CD4-positive, alpha-beta memory T cell (primary cell): ENCODE measurements at places on chromosomes 5 and 9. TPM values are rescaled to one million over a fixed set of nuclear protein-coding genes. Genes with fewer than 3 reads are reported as not detected.
A peak's percentile ranks its signal among the peaks of the same experiment; 100 is the strongest.

The SPATA31E1 gene
- not detected for total RNA-seq

The NTNG2 gene
- total RNA-seq = 5.9 TPM

The SHROOM1 gene
- 0.49 TPM for total RNA-seq

The FBXO4 gene
- total RNA-seq = 15.1 TPM

DNA sequence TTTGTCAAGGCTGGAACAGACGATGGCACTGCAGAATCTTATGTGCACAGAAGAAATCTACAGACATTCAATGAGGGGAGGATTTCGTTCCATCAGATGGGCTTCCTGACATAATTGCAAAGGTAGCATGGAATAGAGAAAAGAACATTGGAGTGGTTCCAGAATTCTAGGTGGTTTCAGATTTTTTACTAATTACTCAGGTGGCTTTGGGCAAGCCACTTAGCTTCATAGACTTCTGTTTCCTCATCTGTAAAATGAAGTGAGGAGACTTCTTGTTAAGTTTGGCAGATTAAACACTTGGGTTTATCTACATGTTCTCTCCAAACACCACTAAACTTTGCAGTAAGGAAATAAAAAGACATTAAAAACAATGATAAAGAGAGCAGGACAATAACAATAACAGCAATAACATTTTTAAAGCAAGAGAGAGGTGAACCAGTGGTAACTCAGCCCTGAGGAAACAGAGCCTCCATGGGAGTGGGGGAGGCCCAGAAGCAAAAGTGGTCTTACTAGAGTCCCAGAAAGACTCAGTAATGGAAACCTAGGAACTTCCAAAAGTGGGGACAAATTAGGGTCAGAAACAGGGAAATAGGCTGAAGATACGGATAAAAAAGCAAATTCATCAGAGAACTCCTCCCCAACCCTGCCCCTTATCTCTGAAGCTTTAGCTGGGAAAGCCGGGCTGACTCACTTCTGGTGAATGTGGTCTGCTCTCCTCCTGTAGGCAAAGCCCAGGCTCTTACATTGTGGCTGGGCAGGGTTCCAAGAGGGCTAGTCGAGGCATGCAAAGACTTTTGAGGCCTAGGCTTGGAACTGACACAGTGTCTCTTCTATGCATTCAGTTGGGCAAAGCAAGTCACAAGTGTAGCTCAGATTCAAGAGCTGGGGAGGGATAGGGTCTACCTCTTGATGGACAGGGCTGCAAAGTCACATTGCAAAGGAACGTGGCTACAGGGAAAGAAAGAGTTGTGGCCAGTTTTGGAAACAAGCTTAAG lies 11.8 kb upstream of the ACTBL2 start:
- peaks cover 35% of the 10 kb centered on the region for H3K4me1 ChIP-seq
- no peak overlapping the region for H3K27ac ChIP-seq
- no peaks in the 10 kb centered on the region for H3K27me3 ChIP-seq

DNA sequence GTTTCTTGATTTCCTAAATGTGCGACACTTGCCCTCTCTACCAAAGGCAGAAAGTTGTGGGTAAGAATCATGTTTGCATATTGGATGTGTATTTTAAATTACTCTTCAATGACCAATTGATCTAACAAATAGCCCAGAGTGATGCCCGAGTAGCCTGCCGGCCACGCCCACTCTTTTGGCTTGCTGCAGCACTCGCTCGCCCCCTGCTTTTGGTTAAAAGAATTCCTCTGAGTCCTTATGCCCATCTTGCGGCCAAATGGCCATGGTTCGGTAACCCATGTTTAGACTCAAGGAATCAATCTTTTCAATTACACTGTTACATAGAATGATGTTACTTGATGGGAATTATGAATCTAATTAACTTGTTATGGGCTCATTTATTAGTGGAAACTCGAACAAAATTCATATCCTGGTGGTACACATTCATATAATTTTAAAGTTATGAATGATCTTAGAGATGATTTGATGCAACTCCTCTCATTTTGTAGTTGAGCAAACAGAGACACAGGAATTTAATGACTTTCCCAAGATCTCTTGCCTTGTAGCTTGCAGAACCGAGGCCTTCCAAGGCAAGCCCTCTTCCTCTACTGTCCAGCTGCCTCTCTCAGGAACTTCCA lies 36.5 kb downstream of the PPIC start:
- no peak overlapping the region for H3K4me3 ChIP-seq
- no peak for DNase-seq
- no peak overlapping the region for H3K27ac ChIP-seq
- H3K36me3 ChIP-seq = no peaks in the 10 kb centered on the region
- no peaks in the 10 kb centered on the region for H3K27me3 ChIP-seq
- H3K4me1 ChIP-seq = no peaks in the 10 kb centered on the region

DNA sequence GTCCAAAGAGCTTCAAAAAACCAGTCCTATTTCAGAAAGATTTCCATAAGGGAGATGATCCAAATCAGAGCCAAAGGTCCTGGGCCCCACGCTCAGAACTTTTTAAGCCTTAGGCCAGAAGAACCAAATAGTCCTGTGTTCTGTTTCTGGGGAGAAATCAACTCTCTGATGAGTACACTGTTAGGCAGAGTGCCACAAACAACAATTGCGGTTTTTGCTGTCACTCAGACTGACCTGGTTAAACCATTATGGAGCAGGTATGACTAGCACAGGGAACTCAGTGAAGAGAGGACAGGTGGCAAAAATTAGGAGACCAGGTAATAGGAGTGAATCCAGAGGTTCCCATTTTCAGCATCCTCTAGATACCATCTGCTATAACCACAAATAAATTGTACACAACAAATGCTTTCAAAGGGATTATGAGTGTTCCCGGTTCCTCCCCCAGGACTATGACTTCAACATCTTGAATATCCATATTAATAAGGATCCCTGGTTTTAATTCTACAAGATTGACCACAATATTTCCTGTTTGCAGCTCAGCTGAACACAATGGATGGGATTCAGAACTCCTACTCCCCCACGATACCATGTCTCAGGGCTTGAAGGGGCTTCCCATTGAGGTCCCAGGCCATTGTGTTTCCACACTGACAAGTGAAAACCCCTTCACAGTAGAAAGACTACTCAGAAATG lies 52.1 kb upstream of the FREM1 start:
- peaks cover 7% of the 10 kb centered on the region for H3K4me1 ChIP-seq
- no peaks in the 10 kb centered on the region for H3K36me3 ChIP-seq
- no peaks in the 10 kb centered on the region for H3K27me3 ChIP-seq
- DNase-seq = no peak

DNA sequence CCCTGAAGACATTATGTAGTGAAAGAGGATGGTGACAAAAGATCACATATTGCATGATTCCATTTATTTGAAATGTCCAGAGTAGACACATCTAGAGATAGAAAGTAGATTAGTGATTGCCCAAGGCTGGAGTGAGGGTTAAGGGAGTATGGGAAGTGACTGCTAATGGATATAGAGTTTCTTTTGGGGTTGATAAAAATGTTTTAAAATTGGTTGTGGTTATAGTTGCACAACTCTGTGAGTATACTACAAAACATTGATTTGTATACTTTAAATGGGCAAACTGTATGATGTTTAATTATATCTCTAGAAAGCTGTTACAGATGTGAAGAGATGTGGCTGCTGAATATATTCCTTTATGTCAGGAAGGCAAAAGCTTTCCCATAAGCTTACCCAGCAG lies 202.8 kb downstream of the CCDC171 start:
- DNase-seq = no peak
- H3K4me1 ChIP-seq = no peaks in the 10 kb centered on the region
- no peaks in the 10 kb centered on the region for H3K27me3 ChIP-seq
- H3K36me3 ChIP-seq = no peaks in the 10 kb centered on the region
- no peak overlapping the region for H3K4me3 ChIP-seq
- H3K27ac ChIP-seq = no peak overlapping the region

- DNase-seq = no peak
- no peak overlapping the region for H3K27ac ChIP-seq
- peaks cover 19% of the 10 kb centered on the region for H3K36me3 ChIP-seq
- no peak overlapping the region for H3K4me3 ChIP-seq
These were observed 2.7 kb upstream of the PCBD2 start for GRCh38 chr5:134902071-134902801.

- H3K27ac ChIP-seq = no peak overlapping the region
- H3K4me1 ChIP-seq = no peaks in the 10 kb centered on the region
- H3K4me3 ChIP-seq = no peak overlapping the region
- no peak for DNase-seq
These were observed 41.7 kb upstream of the CLINT1 start for GRCh38 chr5:157900644-157901043.

GRCh38 chr5:88116396-88116795 lies 152.2 kb downstream of the TMEM161B start:
- H3K27me3 ChIP-seq = no peaks in the 10 kb centered on the region
- H3K4me3 ChIP-seq = no peak overlapping the region
- no peak for DNase-seq
- no peak overlapping the region for H3K27ac ChIP-seq
- no peaks in the 10 kb centered on the region for H3K4me1 ChIP-seq
- no peaks in the 10 kb centered on the region for H3K36me3 ChIP-seq

- H3K36me3 ChIP-seq = no peaks in the 10 kb centered on the region
- DNase-seq = peak; percentile 4
- no peaks in the 10 kb centered on the region for H3K27me3 ChIP-seq
- no peak overlapping the region for H3K27ac ChIP-seq
- H3K4me1 ChIP-seq = no peaks in the 10 kb centered on the region
These were observed 383.2 kb upstream of the SGCD start for GRCh38 chr5:155943516-155944407.

- H3K36me3 ChIP-seq = peaks cover 1% of the 10 kb centered on the region
- DNase-seq = peak; percentile 85
- no peaks in the 10 kb centered on the region for H3K27me3 ChIP-seq
- no peak overlapping the region for H3K27ac ChIP-seq
These were observed 72.3 kb downstream of the ICE1 start for GRCh38 chr5:5494489-5495402.
